ENCODE measurements at places on chromosomes 2 and 18.

GRCh38 chr2:83689402-83689801 is 769.7 kb downstream of the SUCLG1 start:
- DNase-seq = no peak

DNA sequence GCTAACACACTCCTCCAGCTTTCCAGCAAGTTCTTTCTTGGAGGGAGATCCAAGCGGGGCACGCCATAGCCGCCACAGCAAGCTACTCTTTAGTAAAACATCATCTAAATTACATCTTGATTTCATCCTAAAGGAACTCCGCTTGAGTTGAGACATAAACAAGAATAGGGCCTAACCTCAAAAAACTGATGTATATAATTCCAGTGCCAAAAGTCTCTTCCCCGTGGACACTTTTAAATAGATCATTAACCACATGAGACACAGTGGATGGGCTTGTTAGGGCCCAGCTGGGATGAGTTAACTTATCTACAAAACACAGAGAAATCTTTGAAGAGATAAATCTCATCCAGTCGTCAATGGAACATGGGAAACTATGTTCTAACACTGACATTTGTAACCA is 20.8 kb upstream of the MLPH start:
- no peak for DNase-seq

- DNase-seq = peak; percentile 47
These were observed 138.8 kb downstream of the ATAD2B start for GRCh38 chr2:23788100-23788499.

DNA sequence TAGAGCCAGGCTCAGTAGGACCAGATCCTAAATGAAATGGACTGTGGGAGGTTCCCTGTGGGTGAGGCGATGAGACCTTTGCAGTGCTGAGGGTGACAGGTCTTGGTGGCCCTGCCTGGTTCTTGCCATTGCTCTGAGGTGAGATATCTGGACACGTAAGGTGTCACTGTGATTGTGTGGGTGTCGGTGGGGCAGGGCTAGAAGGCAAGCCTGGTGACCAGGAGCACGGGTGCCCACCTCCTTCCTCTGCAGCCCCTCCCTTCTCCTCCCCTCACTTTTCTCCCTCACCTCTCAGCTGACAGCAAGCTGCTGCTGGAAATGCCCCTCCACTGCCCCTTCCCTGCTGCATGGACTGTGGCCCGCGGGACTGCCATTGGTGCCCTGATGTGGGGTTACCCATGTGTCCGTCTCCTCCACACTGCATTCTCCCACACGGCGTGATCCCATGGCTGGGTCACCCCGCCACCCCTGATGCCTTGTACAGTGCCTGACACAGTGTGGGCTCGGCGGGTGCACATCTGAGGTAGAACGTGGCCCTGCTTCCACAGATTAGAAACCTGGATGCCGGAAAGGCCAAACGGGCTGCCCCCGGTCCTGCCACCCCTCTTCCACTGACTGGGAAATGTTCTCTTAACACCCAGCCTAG is 55.6 kb upstream of the FOSL2 start:
- no peak for DNase-seq

DNA sequence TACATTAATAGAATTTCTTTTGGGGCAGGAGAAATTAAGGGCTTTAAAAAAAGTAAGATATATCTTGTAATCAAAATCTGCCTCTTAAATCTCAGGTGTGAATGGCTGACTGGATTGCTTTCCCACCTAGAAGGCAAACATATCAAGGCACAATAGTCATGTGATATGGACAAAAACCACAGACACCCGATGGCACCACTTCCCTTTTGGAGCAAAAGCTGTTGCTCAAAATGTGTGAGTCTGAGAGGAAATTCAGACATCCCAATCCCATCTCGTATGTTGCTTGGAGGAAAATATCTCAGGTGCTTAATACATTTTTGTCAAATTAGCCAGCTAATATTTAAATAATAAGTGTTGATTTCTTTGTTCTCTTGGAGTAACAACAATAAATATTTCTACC is 120.7 kb downstream of the KCNF1 start:
- no peak for DNase-seq

Measured in activated CD4-positive, alpha-beta T cell treated with anti-CD3 and anti-CD28 coated beads, Interleukin-10, Interleukin-2, amounts not matched to agents 100 ng/mL and 50 ng/mL, durations not matched to agents 16 hours and 8 hours (primary cell).